ENCODE measurements at places on chromosomes 5 and 9. TPM values are rescaled to one million over a fixed set of nuclear protein-coding genes. Genes with fewer than 3 reads are reported as not detected.

The SNCB gene
- not detected for polyA plus RNA-seq

DNA sequence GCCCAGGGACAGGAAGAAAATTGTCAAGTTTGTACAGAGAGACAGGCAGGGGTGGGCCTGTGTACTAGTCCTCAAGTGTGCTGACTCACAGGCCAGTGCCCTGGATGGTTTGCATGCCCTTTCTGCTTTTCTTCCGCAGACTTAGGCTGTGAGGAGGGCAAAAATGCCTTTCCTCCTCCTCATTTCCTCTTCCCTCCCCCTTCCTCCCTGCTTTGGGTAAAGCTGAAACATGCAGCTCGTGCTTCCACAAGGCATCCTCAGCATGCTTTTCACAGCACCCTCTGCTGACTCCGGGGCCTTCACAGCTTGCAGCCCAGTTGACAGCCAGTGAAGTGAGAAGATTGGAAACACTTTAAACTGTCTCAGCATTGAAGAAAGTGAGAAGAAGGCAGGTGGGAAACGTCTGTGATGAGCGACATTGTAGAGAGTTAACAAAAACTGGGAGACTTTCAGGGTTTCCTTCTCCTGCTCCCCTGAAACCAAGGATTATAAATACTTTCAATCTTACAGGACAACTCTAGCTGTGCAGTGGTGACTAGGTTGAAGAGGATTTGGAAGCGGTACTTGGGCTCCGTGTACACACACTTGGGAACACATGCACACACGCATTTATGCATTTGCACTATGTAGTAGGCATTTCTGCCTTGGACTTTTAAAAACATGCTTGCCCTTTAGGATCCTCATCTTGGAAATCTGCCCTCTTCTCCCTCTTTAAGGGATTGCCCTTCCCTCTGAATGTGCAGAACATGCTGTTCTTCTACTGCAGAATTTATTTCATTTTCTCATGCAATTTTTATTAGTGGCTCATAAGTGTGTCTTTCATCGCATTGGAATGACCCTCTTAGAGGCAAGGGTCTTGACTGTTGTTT, 138.8 kb downstream of the GRIA1 start:
- no peaks in the 10 kb centered on the region for H3K27me3 ChIP-seq
- no peak overlapping the region for H3K4me3 ChIP-seq
- no peaks in the 10 kb centered on the region for H3K36me3 ChIP-seq
- DNase-seq: peak; percentile 16
- H3K4me1 ChIP-seq: no peaks in the 10 kb centered on the region

DNA sequence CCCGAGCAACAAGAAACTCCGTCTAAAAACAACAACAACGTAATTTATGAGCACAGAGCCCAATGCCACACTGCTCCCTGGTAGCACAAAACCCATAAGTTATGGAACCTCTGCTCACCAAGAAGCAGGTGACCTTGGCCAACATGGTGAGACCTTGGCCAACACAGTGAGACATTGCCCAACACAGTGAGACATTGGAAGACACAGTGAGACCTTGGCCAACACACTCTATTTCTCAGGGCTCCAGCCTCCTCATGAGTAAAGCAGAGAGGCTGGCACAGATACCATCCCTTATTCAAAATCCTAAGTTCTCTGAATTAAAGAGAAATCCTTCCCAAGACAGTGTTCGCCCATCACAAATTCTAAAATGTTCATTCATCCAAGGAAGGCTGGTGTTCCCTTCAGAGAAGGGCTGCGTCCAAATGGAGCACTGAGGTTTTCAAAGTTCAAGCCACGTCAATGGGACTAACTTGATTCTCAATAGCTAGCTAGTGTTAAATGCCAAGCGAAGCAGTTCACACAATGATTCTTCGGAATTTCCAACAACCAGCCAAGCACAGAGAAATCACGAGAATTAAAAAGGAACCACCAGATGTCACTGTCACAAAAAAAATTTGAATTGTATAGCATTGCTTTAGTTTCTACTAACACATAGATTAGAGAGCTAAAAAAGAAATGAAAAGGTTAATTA, 29.5 kb downstream of the TTC39B start:
- no peak overlapping the region for H3K27ac ChIP-seq
- no peaks in the 10 kb centered on the region for H3K27me3 ChIP-seq
- H3K4me3 ChIP-seq: no peak overlapping the region
- H3K36me3 ChIP-seq: no peaks in the 10 kb centered on the region

DNA sequence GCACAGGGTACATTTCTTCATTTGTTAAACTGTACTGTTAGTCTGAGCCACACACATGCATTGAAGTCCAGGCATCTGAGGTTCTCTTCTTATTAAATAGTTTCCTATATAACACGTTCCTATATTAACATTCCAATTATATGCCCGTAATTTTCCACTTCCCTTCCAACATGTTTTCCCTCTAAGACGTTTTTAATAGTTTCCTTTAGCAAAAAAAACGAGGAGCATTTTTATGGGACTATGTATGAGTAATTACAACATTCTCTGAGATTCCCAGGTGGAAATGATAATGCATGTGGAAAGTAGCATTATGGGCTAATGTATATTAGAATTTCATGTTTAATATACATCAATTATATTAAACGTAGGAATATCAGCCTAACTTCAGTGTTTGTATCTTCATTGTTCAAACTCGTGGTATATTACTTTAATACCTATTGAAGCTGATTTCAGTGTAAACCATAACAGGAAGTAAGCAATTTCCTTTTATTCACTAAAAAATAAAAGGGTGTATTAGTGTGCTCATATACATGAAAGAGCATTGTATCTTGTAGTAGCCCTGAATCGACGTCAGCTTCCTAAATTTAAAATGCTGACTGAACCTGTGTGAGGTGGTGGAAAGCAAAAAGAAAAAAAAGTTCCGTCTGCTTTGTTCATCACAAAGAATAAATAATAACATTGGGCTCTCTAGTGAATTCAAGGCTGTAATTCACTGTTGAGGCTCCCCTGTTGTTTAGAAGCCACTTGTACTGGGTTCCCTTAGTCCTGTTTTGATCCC, 11.3 kb downstream of the SMARCA2 start:
- H3K36me3 ChIP-seq: no peaks in the 10 kb centered on the region
- H3K4me3 ChIP-seq: no peak overlapping the region
- H3K4me1 ChIP-seq: peaks cover 40% of the 10 kb centered on the region
- H3K27ac ChIP-seq: no peak overlapping the region
- H3K27me3 ChIP-seq: no peaks in the 10 kb centered on the region

DNA sequence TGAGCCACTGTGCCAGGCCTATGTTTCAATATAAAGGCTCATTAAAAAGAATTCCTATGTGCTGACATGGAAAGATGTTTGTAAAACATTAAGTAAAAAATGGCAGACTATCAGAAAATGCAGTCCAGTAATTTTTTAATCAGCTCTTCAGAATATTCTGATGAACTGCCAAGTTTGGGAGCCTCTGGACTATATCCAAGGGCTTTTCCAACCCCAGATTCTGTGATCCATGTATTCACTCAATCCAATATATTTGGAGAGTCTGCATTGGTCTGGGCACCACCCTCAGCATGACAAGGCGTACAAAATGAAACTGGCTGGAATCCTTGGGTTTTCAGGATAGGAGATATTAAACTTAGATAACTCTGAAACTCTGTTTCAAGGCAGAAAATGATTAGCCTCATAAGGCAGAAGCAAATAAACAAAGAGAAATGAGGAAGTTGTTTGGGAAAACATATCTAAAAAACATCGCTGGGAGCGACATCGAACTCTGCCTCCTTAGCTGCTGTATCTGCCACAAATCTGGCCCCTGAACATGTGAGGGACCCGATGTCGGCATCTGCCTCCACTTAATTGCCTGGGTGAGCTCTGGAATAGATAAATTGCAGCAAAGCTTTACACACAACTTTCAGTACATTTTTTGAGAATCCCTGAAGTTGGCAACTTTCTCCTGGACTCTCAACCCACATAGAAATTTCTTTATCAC, 14.4 kb downstream of the PDE6A start:
- no peak overlapping the region for H3K27ac ChIP-seq
- H3K4me3 ChIP-seq: no peak overlapping the region
